ENCODE measurements at places on chromosomes 2 and 18. TPM values are rescaled to one million over a fixed set of nuclear protein-coding genes. Genes with fewer than 3 reads are reported as not detected.

- H3K36me3 ChIP-seq: no peaks in the 10 kb centered on the region
- H3K27me3 ChIP-seq: no peaks in the 10 kb centered on the region
- no peak overlapping the region for H3K4me3 ChIP-seq
- peak; percentile 22 for DNase-seq
- H3K27ac ChIP-seq: no peak overlapping the region
These were observed 69.4 kb upstream of the SMAD7 start for GRCh38 chr18:49020129-49020528.

DNA sequence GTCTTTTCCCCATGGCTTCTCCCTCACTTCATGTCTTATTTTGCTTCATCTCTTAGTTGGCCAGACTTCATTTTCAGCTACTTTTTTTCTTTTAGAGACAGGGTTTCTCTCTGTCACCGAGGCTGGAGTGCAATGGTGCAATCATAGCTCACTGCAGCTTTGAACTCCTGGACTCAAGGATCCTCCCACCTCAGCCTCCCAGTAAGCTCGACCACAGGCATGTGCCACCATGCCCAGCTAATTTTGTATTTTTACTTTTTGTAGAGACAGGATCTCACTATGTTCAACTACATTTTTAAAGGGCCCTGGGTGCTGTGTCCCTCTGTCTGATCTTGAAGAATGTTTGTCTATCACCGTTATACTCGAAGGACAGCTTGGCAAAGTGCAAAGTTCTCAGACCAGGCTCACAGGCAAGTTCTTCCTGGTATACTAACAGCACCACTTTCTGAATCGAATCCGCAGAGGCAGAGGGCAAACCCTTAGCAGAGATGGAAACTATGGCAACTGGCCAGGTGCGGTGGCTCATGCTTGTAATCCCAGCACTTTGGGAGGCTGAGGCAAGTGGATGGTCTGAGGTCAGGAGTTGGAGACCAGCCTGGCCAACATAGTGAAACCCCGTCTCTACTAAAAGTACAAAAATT, 60.9 kb downstream of the SOWAHC start:
- DNase-seq: no peak
- H3K36me3 ChIP-seq: no peaks in the 10 kb centered on the region
- no peak overlapping the region for H3K4me3 ChIP-seq
- H3K27ac ChIP-seq: no peak overlapping the region
- H3K4me1 ChIP-seq: no peaks in the 10 kb centered on the region

- no peak overlapping the region for H3K27ac ChIP-seq
- no peak overlapping the region for H3K4me3 ChIP-seq
- DNase-seq: no peak
- H3K36me3 ChIP-seq: no peaks in the 10 kb centered on the region
- H3K27me3 ChIP-seq: no peaks in the 10 kb centered on the region
These were observed 197.2 kb upstream of the FSHR start for GRCh38 chr2:49351560-49351959.

Gene CNOT9
- 91.2 TPM for total RNA-seq

Gene LRP1B
- total RNA-seq: not detected

Gene BMPR2
- 15.2 TPM for total RNA-seq

DNA sequence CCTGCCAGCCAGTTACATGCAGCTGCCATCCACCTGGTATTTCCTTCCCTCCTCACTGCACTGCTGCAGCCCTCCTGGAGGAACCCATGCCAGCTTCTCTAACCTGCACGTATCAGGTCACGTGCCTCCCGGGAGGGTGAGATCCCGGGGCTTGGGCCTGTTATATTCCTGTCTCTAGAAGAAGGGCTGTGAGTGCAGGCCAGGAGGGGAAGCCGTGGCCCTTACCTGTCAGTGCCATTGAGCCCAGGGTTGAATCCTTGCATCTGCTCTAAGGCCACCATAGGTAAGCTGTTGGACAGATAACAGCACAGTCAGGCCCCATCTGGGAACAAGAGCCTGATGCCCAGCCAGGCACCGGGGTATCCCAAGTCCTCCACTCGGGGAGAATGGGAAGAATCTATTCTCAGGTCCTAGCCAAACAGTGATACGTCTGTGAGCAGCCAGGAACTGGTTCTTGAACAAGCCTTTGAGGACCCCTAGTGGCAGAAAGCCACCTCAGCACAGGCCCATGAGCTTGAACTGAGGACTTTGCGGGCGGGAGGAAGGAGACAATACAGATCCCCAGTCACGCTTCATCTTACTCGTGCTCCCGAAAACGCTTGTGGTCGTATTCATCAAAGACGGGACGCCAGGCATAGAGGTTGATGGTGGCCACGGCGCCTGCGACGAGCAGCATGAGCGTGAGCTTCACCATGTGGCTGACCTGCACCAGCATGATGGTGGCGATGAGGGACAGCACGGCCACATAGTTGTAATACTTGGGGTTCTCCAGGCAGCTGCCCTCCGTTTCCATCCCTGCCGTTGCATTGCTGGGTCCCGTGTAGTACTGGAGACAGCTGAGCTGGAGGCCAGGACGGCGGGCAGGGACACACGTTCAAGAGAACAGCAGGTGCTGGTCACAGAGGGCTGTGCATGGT, 34.4 kb downstream of the CENPO start:
- no peaks in the 10 kb centered on the region for H3K27me3 ChIP-seq
- H3K27ac ChIP-seq: no peak overlapping the region
- peaks cover 4% of the 10 kb centered on the region for H3K4me1 ChIP-seq
- H3K36me3 ChIP-seq: peaks cover 31% of the 10 kb centered on the region
- no peak overlapping the region for H3K4me3 ChIP-seq
- peak; percentile 92 for DNase-seq

DNA sequence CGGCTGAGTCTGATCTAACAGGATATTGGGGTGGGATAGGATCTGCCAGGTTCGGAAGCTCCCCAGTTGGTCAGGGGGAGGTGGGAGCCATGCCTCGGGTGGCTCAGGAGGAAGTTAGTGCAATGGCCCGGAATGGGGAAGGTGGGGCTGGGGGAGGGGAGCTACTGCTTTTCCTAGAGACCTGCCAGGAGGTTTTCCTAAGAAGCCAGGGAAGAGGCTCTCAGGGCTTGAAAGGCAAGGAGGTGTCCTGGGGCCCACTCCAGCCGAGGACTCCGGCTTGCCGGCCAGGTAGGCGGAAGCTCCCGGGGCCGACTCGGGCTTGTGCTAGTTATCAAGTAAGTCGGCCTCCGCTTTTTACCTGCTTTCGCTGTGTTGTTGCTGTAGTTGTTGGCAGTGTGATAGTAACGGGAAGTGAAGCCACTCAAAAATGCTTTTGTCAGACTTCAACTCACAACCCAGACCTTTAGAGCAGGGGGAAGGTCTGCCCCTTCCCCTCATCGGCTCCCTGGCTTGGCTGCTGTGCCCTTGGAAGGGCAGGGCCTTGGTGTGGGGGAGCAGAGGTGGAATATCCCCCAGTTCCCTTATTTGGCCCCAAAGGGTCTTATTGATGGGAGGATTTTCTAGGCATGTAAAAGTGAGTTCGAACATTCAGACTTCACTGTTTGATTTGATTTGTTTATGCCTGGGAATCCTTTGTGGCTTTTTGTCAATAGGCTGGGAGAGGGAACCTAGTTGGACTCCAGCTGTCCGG, 5.4 kb downstream of the GDF7 start:
- peak overlapping the region; percentile 72 for H3K4me3 ChIP-seq
- no peaks in the 10 kb centered on the region for H3K36me3 ChIP-seq
- no peak overlapping the region for H3K27ac ChIP-seq

DNA sequence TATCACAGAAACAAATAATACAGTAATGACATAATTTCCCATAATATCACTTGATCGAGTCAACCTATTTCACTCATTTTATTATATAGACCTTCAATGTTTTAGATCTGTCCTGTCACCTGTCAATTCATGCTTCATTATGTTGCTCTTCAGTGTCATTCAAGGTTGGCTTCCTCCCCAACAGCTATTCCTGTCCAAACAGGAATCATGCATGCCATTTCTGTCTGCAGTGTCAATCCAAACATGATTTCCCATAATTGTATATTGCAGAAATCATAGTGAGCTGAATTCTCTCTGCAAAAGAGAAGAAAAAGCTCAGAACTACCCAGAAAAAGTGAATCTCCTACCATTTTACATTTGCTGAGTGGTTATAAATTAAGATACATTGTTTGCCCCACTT, 628.6 kb downstream of the NR4A2 start:
- H3K27ac ChIP-seq: no peak overlapping the region
- H3K36me3 ChIP-seq: no peaks in the 10 kb centered on the region
- no peaks in the 10 kb centered on the region for H3K27me3 ChIP-seq
- no peaks in the 10 kb centered on the region for H3K4me1 ChIP-seq
- H3K4me3 ChIP-seq: no peak overlapping the region

Measured in H9 (cell line).